ENCODE measurements at places on chromosomes 2 and 18. TPM values are rescaled to one million over a fixed set of nuclear protein-coding genes. Genes with fewer than 3 reads are reported as not detected.

Gene LRP1B
- polyA plus RNA-seq = 1.1 TPM

Gene LOXHD1
- 0.57 TPM for polyA plus RNA-seq

Gene REG3G
- polyA plus RNA-seq = not detected

Gene RTP5
- not detected for polyA plus RNA-seq

Gene ST6GAL2
- polyA plus RNA-seq = 29.4 TPM

Gene SULT1C4
- 44.6 TPM for polyA plus RNA-seq

GRCh38 chr18:13551841-13552733 is 174.3 kb downstream of the FAM210A start:
- DNase-seq = no peak

GRCh38 chr2:2015646-2016045 is 271.3 kb upstream of the PXDN start:
- no peak for DNase-seq

DNA sequence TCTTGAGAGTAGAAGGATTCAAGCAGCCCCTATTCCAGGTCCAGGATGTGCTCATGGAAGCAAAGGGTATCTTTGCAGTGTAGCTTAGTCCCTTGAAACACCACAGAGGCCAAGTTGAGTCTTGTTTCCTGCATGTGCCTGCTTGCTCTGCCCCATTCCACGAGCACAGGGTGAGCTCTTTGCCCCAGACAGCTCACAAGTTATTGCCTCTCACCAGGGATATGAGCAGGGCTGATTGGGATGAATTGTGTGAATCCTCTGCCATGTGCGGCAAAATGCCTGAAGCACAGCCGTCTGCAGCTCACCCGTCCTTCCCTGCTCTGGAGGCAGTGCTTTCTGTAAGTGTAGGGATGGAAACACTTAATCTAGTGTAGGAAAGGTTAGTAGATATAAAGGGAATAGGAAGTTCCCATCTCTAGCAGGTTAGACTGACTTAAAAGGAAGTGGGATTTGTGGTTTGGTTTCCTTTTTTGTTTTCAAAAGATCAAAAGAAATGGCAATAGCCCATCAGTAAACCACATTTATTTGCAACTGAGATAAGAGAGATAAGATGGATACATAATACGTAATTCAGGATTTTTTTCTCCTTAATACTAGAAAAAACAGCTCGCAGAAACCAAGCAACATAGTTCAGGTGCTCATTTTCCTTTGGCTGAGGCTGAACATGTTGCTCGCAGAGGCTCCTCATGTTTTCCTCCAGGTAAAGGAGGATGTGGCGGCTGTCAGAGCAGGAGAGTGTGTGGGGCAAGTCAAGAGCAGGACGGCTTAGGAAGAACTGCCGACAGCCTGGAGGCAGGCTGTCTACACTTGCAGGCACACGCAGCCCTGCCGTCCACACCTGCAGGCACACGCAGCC is 41.4 kb downstream of the TMEM182 start:
- DNase-seq = no peak

DNA sequence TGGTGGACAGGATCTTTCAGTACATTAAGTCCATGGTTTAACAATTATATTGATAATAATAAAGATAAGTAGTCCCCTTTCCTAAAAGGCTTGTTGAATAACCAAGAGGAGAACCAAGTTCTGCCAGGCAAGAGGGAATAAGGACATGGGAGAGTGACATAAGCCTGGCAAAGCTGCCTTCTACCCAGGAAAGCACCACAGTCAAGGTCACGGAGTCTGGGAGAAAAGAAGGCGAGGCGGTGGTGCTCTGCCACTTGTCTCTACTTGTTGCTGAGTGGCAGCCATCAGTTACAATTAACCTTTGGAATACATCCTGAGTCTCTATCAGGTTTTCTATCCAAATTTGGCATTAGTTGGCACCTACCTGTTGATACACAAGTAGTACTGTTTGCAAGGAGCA is 101.7 kb upstream of the GATA6 start:
- no peak for DNase-seq

DNA sequence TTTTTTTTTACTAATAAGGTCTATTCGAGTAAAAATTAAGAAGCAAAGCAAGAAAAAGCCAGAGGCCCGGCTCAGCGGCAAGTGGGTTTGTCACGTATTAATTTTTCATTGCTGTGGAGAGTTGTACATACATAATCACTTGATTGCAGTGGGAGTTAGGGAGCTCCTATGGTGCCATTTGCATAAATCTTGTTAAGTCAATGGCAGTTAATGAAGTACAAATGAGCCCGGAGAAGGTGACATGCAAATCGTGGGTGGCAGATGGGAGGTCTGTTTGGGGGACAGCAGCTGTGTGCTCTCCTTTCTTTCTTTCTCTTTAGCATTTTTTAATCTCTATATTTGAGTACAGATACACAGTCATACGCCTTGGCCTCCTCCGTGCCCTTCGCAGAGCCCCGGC is 317.0 kb downstream of the AGAP1 start:
- DNase-seq = no peak

- no peak for DNase-seq
Observed at GRCh38 chr2:86065512-86065911, 40.2 kb downstream of the POLR1A start.

DNA sequence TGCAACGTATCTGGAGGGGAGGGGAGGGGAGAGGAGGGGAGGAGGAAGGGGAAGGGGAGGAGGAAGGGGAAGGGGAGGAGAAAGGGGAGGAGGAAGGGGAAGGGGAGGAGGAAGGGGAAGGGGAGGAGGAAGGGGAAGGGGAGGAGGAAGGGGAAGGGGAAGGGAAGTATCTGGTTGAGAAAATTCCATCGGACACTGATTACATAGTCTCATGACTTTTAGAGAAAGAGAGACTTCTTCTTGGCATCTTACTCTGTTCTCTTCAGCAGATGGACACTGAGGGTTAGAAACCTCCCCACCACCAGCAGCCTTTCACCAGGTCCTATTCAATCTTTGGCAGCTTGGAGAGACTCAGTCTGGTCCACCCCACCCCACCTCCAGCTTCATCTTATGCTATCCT is 296.3 kb downstream of the TNS1 start:
- no peak for DNase-seq

GRCh38 chr2:184599054-184599871 is 934 bp downstream of the ZNF804A start:
- DNase-seq = no peak
